ENCODE measurements at places on chromosomes 1 and 21.

DNA sequence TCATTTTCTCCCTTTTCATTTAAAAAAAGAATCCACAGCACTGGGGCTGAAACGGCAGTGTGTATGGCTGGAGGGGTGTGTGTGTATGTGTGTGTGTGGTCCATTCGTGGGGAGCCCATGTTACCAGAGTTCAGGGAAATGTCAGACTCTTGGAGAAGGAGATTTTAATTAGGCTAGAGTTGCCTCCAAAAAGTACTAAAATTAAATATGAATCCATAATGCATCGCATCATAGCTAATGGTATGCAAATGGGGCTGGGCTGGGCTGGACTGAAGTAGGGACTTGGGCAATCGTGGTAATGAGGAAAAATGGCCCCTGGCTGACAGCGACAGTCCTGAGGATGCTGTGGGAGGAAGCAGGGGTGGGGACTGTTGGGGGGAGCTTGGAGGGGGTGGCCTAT lies 24.8 kb downstream of the GRIK3 start:
- no peak for DNase-seq

DNA sequence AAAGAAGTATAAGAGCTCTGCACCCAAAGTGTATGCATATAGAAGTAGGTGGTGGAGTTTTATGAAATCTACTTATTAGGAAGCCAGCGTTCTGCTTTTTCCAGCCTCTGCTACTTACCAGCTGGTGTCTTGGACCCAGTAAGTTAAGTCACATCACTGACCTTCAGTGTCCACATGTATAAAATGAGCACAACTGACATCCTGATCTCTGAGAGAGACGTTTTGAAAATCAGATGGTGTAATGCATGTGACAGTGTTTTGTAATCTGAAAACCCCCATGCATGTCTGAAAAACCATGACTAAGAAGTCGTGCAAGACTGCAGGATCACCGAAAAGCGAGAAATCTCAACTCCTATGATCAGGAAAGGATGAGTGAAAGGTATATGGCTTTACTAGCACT lies 2.0 kb downstream of the CR1 start:
- DNase-seq: no peak

GRCh38 chr1:224616756-224617409 lies 766 bp downstream of the CNIH3 start:
- no peak for DNase-seq

DNA sequence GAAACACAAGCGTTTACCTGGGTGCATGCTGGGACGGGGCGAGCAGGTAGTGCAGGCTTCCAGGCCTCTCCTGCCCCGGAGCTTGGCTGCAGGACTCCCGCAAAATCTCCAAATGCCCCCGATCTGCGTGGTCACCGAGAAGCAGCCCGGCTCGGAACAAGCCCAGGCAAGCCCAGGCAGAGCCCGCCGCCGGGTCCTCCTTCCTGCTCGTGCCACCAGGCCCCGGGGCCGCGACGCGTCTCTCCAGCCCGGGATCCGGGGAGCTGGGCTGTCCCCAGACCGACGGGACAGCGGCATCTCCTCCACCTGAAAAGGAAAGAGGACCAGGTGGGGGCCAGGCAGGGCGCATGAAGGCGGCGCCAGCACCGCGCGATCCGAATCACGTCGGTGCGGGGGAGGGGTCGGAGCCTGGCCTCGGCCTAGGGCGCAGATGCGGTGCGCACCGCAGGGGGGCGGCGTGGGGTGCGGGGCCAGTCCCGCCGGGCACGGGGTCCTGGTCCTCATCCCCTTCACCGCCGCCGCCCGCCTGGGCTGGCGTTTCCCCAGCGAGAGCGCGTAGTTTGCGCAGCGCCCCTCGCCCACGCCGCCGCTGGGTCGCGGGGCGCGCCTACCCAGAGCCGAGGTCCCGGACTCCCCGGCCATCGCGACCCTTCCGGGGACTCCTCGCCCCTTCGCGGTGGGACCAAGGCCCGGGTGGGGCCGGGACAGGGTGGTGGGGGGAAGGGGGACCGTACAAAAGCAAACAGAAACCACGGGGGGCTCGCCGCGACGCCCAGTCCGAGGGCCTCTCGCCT lies 52.4 kb upstream of the H6PD start:
- DNase-seq: no peak

DNA sequence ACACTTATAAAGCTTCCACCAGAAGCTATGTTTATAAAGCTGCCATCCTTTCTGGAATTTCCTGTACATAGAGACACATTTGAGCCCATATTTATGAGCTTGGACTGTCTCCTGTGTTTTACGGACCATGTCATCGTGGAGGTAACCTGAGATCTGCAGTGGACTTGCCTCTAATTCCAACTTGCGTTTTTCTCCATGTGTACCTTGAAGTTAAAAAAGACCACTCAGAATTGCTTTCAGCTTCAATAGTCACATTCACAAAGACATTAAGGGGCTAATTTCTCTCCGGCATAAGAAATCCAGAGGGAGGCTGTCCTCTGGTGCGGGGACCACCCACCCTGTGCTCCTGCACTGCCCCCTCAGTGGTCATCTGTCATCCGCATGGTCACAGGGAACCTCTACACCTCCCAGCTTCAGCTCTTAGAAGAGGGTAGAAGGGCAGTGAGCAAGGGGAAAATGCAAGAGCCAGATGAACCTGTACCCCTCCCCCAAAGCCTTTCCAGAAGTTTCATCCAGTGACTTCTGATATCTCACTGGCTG lies 521.4 kb upstream of the CAMK1G start:
- no peak for DNase-seq

GRCh38 chr1:8427986-8428385 lies 110.1 kb downstream of the SLC45A1 start:
- DNase-seq: no peak

DNA sequence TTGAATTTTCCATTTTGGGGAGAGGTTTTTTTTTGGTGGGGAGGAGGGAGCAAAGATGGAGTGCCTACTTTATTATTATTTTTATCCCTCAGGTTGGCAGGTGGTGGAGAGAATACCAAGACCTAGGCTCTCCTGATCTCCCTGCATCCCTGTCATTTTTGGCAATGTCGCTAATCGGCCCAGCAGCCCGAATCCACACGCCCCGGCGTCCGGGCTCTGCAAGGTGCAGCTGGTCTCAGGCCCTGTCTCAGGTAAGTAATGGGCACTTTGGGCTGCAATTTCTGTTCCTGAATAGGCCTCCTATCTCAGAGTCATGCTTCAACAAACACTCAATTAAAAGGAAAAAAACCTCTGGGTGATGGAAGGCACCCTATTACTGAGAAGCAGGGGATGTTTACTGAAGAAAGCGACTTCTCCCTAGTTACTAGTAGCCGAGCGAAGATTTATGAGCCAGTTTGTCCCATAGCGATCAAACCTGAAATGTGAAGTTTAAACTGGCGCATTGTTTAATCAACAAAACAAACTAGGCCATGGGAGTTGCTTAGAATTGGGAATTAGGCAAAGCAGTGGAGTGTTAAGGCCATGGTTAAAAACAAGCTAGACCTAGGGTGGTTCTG lies 137.8 kb downstream of the RWDD3 start:
- DNase-seq: no peak

DNA sequence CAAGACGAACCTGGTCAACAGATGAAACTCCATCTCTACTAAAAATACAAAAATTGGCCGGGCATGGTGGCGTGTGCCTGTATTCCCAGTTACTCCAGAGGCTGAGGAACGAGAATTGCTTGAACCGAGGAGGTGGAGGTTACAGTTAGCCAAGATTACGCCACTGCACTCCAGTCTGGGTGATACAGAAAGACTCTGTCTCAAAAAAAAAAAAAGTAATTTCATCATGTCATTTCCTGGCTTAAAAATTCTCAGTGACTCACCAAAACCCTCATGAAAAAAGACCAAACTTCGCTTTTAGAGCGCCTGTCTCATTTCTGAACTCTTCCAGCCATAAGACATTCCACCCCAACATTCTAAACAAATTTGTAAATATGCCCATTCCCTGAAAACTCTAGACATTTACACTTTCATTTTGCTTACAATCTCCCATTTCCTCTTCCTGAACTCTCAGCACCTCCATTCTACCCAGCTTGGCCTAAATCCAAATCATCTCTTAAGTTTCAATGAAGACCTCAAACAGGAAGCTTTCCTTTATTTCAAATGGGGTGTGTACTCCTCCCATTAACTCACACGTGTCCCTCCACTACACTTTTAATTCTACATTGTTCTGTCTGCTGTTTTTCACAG lies 50.5 kb upstream of the PRRC2C start:
- DNase-seq: no peak

DNA sequence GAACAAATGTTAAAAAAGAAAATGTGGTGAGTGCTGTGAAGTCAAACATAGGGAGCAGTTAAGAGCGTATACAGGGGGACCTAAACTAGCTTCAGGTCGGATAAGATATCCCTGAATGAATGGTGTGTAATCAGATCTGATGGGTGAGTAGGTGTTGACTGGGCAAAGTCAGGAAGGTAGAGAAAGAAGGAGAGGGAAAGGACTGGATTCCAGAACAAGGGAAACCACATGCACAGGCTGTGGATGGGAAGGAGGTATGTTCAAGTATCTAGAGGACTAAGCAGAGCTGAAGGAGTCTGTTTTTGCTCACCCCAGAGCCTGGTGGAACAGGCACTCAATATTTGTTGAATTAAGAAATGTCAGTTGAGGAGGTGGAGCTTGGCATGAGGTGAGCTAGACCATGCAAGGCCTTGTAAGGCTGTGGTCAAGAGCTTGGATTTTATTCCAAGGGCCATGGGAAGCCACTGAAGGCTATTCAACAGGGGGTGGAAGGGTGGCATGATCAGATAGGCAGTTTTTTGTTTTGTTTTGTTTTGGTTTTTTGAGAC lies 27.4 kb downstream of the MAP7D1 start:
- no peak for DNase-seq

- DNase-seq: no peak
These were observed 502.2 kb downstream of the PLPP3 start for GRCh38 chr1:56077206-56077605.

DNA sequence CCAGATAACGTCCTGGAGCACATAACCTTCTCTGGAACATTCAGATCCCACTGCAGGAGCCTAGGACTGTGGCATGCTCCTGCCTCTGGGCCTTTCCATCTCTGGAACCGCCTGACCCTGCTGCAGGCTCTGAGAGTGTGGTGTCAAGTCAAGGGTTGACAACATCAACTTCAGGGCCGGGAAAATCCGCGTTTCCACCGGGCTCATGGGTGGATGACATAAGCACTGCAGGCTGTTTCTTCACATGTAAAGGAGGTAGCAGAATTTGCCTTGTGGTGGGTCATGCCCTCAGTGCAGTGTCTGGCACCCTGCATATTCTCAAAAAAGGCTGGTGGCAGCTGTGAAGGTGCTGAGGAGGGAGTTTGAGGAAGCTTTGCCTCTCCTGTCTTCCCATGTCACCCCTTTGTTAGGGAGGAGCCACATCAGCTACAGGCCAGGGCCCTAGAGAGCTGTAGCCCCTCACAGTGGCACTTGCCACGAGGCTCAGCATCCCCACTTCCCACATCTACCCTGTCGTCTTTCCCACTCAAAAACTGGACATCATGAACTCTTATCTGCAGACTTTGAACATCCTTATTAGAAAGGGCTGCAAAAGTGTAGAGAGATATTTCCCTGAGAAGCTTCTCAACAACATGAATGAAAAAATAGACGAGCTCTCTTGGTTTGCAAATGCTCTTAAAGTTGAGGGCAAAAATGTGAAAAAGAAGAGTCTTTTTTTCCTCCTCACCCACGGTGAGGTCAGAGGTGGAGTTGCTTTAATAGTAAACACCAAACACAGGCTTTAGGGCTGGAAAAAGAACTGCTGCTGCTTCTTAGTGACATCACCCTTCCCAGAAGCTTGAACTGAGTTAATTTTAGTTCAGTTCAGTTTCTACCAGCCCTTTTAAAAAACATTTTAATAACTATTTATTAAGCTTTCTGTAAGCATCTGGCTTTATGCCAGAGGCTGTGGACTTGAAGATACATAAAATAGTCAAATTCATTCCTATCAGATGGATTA lies 121.3 kb downstream of the HUNK start:
- no peak for DNase-seq

DNA sequence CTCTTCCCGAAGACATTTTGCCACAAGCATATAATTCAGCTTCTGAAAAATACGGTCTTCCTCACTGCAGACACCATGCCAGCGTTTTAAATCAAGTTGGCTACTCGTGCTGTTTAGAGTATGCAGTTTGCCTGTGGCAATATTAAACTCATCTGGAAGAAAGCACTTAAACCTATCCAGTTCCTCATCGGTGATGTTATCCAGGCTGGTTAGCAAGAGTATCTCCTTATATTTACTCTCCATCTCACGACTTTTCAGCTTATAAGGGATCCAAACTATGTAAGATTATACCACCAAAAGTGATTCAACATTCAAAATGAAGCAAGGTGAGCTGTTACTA lies 9.7 kb upstream of the IFI16 start:
- no peak for DNase-seq

DNA sequence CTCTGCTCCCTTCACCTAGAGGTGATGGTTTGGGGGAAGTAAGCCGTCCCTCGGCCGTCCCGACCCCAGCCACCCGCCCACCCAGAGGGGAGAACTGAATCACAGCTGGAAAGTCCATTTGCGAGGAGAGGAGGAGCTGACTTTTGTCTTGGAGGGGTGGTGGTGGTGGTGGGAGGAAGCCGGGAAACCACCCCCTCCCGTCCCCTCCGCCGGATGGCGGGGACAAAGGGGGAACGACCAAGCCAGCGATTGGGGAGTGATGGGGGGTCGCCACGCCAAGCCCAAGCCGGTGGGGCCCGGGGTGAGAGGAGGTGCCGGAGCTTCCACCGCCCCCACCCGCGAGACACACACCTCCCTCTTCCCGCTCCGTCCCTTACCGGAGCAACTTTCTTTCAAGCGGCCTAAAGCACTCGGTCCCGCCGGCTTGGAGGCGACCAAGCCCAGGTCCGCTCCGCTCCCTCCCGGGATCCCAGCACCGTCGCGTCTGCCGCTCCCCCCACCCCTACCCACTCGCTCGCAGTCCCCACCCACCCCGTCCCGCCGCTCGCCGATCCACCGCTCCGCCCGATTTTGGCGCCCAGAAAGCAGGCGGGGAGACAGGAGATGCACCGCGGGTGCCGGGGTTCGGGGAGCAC lies 540 bp downstream of the ARHGEF2 start:
- no peak for DNase-seq

DNA sequence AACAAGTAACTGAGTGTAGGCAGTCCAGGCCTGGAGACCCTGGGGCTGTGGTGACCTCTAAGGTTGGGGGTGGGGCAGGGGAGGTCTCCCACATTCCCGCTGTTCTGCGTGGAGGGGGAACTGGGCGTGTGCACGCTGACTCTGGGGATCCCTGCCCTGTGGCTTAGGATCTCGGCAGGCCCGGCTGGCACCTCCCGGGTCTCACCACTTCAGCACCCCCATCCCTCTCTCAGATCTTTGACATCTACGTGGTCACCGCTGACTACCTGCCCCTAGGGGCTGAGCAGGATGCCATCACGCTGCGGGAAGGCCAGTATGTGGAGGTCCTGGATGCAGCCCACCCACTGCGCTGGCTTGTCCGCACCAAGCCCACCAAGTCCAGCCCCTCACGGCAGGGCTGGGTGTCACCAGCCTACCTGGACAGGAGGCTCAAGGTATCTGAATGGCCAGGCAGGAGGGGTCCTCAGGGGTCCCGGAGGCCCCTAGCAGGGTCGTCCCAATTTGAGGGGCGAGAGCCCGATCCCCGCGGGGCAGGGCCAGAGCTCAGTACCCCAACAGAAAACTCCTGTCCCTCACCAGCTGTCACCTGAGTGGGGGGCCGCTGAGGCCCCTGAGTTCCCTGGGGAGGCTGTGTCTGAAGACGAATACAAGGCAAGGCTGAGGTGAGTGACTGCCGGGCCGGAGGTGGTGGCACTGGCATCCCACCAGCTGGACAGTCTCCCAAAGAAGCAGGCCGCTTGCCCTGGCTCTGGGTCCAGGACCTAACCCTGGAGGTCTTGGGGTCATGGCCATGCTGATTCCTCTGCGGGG lies 68.7 kb downstream of the TRIM11 start:
- no peak for DNase-seq
